ENCODE measurements at places on chromosomes 5 and 9.

DNA sequence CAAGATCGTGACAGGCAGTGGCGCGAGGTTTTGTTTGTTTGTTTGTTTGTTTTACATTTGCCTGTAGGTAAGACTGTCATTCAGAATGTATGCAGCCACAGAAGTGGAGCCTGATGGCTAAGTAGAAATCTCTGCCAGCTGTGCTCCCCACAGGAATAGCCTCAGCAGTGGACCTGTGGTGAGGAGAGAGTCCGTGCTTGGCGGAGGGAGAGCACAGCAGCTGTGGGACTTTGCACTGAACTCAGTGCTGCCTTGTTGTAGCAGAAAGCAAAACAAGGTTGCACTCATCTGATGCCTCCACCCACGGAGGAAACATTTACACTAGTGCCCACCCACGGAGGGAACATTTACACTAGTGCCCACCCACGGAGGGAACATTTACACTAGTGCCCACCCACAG lies 4.4 kb upstream of the ZNF782 start:
- DNase-seq = no peak

DNA sequence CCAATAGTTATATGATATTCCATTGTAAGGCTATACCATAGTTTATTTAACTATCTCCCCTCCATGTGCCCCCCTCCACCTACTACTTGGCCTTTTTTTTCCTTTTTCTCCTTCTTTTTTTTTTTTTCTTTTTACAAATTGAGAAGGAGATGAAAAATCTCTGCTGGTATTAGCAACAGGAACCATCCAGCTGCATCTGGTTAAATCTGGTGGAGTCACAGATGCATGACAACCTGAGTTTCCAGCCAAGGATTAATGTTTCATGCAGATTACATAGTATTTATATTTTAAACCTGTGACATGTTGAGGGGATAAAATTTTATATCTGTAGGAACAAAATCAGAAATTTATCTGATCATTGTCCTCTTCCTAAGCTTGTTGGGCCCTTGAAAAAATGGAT lies 128.5 kb upstream of the IQGAP2 start:
- no peak for DNase-seq

DNA sequence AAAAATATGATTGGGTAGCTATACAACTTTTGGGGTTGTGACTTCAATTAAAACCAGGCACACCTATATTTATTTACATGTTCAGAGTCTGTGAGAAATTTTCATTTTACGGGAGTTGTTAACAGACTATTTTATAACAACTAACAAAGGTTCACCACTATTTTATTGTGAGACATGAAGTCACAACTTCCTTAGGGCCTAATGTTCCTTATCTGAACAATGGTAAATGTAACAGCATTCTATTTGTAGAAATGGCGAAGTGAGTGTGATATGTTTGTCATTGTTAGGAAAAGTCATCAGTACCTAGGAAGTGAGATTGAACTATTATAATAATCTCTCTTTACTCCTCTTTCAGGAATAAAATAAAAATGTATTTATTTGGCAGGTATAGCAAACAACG lies 67.4 kb downstream of the CSNK1G3 start:
- no peak for DNase-seq

GRCh38 chr5:71483355-71483754 lies 27.9 kb downstream of the BDP1 start:
- DNase-seq = peak; percentile 72

Measured in RWPE1 (cell line).